ENCODE measurements at places on chromosomes 11 and 22.
A peak's percentile ranks its signal among the peaks of the same experiment; 100 is the strongest.

- peak; percentile 73 for DNase-seq
Measured at GRCh38 chr11:123546515-123546914, 107.9 kb downstream of the SCN3B start.

- no peak for DNase-seq
Measured at GRCh38 chr11:115653076-115653475, 148.9 kb upstream of the CADM1 start.

DNA sequence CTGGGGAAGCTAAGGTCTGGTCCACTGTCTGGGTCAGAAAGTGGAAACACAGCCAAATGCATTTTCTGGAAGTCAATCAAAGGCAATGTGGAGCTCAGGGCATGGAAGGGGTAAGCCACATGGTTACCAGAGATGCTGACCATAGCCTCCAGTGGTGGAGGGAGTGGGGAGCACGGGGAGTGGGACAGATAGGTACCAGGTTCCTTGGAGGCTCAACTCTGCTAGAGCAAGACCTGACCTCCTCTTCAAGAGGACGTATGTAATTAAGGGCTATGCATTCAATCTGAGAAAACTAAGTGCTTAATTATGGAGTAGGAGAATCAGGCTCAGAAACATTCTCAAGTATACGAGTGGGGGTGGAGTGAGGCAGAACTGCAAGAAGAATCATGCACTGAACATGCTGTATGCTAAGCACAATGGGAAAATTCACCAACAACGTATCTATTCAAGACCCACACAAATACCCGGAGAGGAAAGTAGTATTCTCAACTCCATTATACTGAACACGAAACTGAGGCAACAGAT, 65.2 kb upstream of the PHOX2A start:
- no peak for DNase-seq

DNA sequence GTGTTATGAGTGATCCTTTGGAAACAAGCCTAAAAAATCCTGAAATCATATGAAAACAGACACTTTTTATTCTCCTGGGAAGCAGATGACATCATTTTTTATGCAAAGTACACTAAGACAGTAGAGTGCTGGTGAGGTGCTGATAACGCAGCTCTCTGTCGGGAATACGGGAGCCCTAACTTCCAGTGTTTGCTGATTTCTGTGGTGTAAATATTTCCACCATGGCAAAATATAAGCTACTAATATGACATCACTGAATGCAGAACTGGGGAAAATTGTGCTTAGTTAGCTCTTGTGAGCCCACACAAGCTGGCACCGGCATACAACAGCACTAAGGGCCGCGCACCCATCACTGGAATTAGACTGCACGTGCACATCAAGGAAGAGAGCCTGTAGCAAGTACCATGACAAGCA, 82.6 kb downstream of the FAM76B start:
- no peak for DNase-seq

DNA sequence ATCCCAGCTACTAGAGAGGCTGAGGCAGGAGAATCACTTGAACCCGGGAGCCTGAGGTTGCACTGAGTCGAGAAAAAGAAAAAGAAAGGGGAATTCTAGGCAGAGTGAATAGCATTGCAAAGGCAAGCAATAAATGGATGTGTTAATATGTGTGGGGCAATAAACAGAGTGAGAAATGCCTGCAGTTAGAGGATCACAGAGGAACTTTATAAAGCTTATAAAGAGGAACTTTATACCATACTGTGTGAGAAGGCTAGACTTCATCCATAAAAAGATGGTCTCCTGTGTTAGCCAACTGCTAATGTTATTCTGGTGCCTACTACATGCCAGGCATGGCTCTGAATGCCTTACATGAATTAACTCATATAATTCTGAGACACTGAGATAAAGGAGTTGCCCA, 841 bp downstream of the B3GNT6 start:
- DNase-seq, result no peak

DNA sequence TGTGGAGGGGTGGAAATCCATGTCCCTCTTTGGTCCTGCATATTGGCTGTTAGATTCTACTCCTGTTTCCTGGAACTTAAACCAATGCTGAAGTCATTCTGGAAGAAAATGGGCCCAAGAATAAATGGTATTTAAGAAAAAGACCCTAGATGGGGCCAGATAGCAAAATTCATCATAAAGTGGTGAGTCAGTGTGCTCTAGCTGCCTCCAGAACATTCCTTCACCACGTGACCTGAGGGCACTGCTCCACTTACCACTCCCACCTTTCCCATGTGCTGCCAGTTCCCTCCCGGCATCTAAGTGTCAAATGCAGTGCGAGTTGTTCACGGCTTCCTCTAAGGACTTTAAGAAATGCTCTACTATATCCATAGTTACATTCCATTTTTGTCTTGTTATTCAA, 30.9 kb upstream of the NAP1L4 start:
- peak; percentile 72 for DNase-seq
